Spinal cord (tissue), 10 donors: ENCODE measurements at places on chromosomes 2 and 18. TPM values are rescaled to one million over a fixed set of nuclear protein-coding genes. Genes with fewer than 3 reads are reported as not detected.

DNA sequence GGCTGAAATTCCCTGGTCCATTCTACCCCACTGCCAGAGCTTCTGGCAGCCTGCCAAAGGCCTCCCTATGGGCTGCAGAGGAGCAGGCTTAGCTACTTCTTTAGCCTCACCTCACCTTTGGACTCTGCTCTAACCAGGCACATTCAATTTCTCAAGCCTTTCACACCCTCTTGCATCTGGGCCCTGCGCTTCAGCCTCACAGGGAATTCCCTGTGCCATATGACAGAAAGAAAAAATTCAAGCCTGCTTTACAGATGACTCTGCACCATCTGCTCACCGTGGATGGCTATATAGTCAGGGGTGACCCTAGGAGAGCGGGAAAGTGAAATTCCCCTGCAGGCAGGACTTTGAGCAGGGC, 62.5 kb downstream of the REEP1 start:
- DNase-seq: no peak

GRCh38 chr2:173631127-173631460, 276.4 kb downstream of the CDCA7 start:
- DNase-seq: no peak

- no peak for DNase-seq
These were observed 62.7 kb downstream of the ZCCHC2 start for GRCh38 chr18:62585274-62586150.

DNA sequence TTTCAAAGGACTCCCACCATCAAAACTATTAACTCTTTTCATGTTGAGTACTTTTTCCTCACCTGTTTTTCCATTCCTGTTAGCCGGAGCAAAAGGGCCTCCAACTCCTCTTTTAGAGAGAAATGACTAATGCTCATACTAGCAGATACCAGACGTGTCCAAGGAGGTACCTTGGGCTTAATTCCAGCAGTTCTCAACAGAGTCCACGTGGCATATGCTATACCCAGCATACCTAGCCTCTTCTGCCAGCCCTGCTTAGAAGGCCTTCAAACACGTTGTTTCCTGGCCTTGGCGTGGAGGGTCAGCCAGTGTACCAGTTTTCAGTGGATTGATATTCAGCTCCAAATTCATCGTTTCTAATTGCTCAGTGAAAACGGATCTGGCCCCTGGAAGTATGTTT, 123.9 kb downstream of the MGAT5 start:
- DNase-seq: no peak

GRCh38 chr2:9345343-9345742, 78.0 kb downstream of the ITGB1BP1 start:
- no peak for DNase-seq

DNA sequence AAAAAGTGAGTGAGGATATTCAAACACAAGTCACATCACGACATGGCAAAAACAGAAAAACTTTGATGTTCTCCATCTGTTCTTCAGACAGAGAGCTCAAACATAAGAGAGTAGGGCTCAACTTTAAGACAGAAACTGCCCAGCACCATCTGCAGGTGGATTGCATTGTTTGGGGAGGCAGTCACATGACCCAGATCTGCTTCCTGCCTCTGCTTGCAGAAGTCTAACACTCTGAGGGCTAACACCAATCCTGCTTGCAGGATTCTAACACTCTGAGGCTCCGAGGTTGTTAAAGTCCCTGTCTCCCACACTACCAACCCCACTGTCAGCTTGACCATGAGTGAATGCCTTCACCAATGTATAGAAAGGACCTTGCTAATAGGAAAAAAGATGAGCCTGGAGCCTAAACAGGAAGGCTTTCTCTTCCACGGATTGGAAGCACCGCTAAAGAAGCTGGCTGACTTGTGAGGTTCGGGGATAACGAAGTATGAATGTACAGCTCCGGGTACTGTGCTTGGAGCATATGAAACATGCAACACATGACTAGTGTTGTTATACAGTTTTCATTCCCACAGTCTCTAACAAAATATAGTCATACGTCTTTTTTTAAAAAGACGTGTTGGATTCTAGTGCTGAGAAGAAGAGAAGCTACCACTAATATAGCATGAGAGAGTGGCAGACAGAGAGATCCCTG, 176.6 kb upstream of the CREB1 start:
- no peak for DNase-seq

GRCh38 chr18:7272311-7273049, 41.6 kb downstream of the LRRC30 start:
- peak; percentile 64 for DNase-seq

- DNase-seq: no peak
These were observed 68.0 kb downstream of the FAM124B start for GRCh38 chr2:224333726-224334482.

DNA sequence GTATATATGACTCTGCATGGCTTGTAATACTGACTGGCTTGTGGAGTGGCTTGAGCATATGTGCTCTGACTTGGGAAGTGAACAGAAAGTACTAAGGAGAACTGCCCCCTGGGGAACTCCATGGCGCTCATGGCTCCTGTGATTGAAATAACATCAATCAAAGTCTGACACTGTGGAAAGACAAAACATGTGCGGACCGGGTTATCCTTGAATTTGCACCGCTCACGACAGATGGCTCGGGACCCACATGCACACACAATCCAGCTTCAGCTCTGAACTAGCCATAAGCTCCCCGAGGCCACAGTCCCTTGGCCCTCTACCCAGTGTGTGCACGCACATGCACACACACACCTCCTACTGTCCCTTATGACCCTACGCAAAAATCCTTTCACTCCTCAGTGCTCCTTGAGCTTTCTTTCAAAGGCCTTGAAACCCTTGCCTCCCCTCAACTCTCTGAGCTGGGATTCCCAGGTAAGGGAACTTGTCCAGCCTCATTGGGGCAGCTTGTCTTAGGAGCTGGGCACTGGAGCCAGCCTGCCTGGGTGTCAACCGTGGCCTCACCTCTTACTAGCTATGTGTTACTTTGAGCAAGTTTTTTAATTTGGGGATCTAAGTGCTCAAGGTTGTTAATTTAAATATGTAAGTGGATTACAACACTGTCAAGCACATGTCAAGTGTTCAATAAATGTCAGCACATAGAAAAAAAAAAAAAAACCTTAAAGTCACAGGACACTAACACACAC, 43.6 kb downstream of the MRPS5 start:
- peak; percentile 50 for DNase-seq

Gene TMEM17
- 6.0 TPM for total RNA-seq

Gene TNFAIP6
- 2.9 TPM for total RNA-seq

Gene RND3
- total RNA-seq: 61.1 TPM
